ENCODE measurements at places on chromosomes 1 and 21.

DNA sequence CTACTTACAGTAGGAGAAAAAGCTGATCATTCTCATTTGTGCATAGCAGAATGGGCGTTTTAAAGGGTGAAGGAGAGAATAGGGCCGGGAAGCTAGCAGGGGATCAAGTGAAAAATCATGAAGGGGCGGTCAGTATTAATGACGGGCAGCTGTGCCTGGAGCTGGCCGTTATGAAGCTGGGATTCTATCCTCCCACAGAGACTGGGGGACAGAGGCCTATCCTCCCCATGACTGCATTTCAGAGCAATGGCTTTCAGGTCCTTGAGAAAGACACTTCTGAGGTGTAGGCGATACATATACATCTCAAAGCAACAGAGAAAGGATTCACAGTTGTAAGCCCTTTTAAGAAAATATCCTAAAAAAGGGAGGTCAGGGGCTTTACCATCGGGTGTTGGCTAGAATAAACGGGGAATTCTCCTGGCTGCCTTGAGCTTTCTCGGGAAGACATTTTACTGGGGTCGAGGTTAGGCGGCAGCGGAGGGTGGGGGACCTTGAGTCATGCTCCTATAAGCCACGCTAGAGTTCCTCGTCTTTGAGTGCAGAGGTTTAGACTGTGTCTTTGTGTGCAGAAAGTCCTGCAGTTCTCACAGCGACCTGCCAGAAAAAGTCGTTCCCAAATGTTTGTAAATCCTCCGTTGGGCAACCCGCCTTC lies 559 bp upstream of the MTARC2 start:
- DNase-seq, result peak; percentile 54

DNA sequence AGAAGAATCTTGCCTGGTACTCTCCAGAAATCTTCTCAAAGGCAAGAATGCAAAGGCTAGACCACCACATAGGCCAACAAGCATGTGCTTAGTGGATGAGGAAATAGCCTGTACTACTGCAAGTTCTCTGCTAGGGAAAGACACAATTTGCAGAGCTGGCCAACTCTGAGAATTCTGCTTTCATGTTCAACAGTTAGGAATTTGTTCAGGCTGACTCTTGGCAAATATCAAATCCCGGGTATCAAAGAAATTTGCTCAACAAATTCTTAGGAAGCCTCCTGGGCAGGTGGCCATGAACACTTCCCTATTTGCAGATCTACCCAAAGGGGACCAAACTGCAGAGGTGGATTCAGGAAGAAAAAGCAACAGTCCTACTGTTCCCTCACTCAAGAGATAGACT lies 15.0 kb upstream of the H3-3A start:
- DNase-seq, result no peak

- DNase-seq, result no peak
Measured at GRCh38 chr21:34524646-34525601, 12.9 kb upstream of the KCNE1 start.

DNA sequence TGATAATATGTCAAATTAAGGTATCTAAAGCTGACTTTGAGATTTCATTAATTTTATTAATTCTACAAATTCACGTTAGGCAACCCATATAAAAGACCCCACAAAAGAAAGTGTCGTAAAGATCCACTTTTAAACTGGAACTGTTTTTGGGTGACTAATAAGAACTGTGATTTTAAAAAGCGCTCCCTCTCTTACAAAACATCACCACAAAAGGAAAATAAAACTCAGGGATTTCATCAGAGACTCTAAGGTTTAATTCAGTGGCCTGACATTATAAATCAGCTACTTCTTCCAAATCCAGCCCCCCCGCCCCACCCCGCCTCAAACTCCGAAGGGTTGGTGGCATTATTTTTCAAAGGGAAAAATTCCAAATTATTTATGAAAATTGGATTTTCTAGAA lies 2.7 kb downstream of the COL24A1 start:
- DNase-seq, result no peak

- no peak for DNase-seq
Measured at GRCh38 chr21:41991659-41992058, 18.5 kb downstream of the ZBTB21 start.

GRCh38 chr1:153260585-153261280 lies 1.2 kb downstream of the LORICRIN start:
- no peak for DNase-seq

DNA sequence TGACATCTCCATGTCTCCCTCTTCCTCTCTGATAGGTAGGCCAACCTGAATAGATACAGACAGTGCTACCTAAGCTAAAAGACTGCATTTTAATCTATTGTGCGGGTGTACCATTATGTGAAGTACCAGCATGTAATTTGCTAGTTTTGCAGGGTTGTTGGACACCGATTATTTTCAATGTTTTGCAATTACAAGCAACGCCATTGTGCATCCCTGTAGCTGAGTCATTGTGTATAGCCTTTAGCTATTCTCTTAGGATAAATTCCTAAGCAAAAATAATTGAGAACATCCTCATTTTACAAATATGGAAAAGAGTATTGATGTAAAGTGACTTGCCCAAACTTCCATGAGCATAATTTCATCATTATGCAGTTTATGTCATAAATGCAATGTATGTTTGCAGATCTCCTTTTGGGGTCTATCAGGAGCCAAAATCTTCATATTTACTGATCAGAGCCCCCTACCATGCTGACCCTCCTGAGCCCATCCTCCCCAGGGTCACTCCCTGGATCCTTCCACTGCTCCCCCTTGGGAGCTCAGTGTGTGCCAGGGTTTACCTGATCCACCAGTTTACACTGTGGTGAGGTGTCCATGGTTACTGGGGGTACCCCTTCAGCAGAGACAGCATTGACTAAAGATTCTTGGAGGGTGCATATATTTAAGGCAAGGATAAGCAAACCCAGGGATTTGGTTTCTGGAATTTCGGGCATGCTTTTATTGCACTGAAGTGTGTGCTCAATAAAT lies 80.6 kb downstream of the CCDC185 start:
- DNase-seq, result no peak

DNA sequence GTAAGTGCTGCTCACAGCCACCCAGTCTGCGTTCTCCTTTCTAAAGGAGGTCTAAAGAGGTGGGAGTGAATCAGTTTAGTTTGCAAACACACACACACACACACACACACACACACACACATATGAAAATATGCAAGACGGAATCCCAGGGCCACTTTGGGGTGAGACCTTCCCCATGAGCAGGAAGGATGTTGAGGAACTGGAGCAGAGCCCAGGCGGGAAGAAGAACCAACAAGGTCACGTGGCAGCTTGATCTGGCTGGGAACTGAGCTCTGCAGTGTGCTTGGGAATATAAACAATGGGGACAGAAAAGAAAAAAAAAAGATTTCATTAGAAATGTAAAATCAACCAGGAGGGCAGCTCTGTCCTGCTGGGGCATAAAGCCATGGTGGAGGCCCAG lies 32.6 kb downstream of the OR2G3 start:
- DNase-seq, result no peak

GRCh38 chr1:25003457-25004190 lies 73.5 kb upstream of the RUNX3 start:
- no peak for DNase-seq

DNA sequence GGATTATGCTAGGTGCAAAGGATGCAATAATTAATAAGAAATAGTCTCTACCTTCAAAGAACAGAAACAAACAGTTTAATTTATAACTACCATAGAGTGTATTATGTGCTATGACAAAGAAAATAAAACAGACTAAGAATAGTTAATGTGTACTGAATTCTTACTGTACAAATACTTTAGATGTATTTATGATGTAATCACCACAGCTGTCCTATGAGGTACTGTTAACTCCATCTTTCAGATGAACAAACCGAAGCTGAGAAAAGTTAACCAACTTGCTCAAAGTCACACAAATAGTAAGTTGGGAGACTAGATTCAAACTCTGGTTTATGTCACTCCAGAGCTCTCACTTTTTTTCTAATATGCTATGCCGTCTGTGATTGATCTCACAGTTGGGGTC lies 77.0 kb upstream of the FGGY start:
- DNase-seq, result no peak

DNA sequence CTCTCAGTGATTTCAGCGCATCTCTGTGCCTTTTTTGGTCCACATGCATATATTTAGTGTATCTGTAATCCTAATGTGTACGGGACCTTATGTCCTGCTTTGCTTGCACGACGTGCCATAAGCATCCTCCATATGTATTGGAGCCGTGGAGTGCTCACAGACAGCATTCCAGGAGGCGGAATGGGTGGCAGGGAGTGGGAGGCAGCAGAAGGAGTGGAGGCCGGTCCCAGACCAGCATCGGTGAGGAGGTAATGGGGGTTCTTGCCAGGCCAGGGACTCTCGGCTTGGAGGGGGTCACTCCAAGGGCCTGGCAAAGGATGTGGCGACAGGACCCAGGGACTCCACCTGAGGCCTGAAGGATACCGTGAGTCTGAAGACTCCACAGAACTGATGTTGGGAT lies 185.0 kb downstream of the CAMTA1 start:
- no peak for DNase-seq

DNA sequence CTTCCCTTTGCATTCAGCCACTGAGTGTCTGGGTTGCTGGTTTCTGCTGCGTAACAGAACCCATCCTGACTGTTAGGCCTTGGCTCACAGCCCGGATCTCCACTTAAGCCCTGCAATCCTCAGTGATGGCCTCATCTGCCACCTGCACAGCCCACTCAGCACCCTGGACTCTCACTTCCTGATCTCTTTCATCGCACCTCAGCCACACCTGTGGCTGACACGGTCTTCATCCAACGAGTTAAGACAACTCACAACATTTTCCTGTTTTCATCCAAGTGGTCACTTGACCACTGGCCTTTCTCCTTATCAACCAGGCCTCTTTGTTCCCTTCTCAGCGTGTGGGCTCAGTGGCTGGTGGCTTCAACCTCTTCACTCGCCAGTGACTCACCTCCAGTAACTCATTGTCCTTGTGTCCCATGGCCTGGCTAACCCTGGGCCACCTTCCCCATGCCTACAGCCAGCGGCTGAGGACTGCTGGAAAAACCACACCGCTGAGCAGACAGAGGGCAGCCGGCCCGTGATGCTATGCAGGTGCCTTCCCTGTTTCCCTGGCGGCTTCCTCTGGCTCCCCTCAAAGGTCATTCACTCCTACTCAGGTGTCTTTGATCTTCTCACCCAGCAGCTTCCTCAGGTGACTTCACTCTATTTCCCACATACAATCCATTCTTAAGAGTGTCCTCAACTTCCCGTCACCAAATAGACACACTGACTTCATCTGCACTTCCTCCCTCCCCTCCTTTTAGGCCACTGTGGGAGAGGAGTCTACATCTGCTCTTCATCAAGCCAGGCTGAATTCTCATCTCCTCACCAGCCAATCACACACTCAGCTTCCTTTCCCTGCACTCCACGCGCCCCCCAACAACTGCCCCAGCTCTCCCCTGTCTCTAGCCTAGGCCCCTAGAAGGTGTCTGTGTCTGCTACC lies 19.9 kb upstream of the EDN2 start:
- no peak for DNase-seq

GRCh38 chr1:243267914-243268653 lies 12.2 kb downstream of the SDCCAG8 start:
- DNase-seq, result no peak

DNA sequence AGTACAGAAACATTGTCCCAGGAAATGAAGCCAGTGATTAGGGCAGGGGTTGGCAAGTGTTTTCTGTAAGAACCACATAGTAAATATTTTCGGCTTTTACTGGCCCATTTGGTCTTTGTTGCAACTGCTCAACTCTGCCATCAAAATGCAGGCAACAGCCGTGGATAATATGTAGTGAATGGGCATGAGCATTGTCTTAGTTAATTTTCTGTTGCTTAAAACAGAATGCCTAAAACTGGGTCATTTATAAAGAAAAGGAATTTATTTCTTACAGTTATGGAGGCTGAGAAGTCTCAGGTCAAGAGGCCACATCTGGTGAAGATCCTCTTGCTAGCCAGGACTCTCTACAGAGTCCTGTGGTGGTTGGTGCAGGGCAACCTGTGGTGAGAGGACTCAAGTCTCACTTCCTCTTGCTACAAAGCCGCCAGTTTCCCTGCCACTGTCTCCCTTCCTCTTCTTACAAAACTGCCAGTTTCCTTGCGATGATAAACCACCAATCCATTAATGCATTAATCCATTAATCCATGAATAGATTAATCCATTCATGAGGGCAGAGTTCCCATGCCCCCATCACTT lies 166.4 kb downstream of the PSMG1 start:
- no peak for DNase-seq

- no peak for DNase-seq
Measured at GRCh38 chr1:169288011-169288414, 79.6 kb downstream of the NME7 start.

- DNase-seq, result no peak
Measured at GRCh38 chr1:218164930-218165700, 120.0 kb upstream of the RRP15 start.

GRCh38 chr1:2302292-2302925 lies 74.3 kb downstream of the SKI start:
- DNase-seq, result no peak

DNA sequence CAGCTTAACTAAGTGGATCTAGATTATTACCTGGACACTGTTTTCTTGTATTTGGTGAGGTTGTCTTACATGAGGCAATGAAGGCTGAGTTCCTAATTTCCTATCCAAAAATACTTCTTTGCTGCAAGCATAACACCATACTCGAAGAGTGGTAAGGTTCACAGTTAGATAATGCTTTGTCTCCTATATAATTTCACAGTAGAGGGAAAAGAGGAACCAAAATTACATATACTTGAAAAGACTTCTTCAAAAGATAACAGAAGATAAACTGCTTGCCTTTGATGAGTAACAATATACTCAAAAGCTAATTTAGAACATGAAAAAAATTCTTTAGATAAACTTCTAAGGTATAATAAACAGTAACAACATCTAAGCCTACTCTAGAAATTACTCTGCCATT lies 20.4 kb downstream of the USP33 start:
- no peak for DNase-seq

GRCh38 chr1:861714-862113 lies 62.0 kb upstream of the SAMD11 start:
- no peak for DNase-seq

Data from NCI-H1417 treated with DMSO at 0.1 percent for 48 hours (cell line).